GM23248 (cell line): ENCODE measurements at places on chromosomes 2 and 18. TPM values are rescaled to one million over a fixed set of nuclear protein-coding genes. Genes with fewer than 3 reads are reported as not detected.
A peak's percentile ranks its signal among the peaks of the same experiment; 100 is the strongest.

NDUFAF7 gene
- polyA plus RNA-seq = 15.2 and 16.4 TPM in 2 replicates

SERPINB10 gene
- polyA plus RNA-seq = not detected in 2 replicates

SLC16A14 gene
- not detected in 2 replicates for polyA plus RNA-seq

G6PC2 gene
- polyA plus RNA-seq = not detected in 2 replicates

CCDC74A gene
- polyA plus RNA-seq = 10.8 and 11.3 TPM in 2 replicates

SCG2 gene
- polyA plus RNA-seq = 0.37 and 0.60 TPM in 2 replicates

CCDC138 gene
- 1.8 and 3.2 TPM in 2 replicates for polyA plus RNA-seq

PLA2R1 gene
- 8.9 and 9.4 TPM in 2 replicates for polyA plus RNA-seq

- no peak for DNase-seq
These were observed 176.1 kb upstream of the DLGAP1 start for GRCh38 chr18:4631239-4631638.

GRCh38 chr2:161159456-161160225 lies 587 bp upstream of the TANK start:
- peak; percentile 33 for DNase-seq

DNA sequence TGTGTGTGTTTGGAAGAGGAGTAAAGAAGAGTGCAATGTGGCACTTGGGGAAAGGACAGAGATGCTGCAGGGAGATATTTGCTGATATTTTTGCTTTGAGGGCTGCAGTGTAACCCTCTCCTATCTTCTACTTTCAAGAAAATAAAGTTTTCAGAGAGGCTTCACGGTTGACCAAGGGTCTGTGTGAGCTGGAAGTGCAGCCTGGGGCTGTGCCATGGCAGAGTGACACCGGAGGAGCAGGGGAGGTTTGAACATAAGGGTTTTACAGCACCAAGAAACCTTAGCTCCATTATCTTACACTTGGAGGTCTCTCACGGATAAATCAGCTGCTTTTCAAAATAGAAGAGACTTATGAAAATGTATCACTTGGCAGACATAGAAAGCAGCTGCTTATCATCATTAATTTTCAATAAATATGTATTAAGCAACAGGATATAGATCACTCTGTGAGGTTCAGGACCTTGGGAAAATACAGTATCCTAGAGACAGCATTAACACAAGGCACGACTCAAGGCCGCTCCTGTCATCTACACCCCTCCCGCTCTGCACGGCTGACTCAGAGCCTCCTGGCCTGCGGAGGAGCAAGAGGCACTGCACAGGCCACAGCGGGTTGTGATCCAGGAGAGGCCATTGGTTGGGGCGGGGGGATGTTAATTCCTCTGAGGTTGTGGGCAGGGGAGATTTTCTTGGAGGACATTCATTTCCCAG lies 127.8 kb downstream of the COPS8 start:
- DNase-seq = peak; percentile 94

- peak; percentile 51 for DNase-seq
These were observed 46.9 kb downstream of the DNMT3A start for GRCh38 chr2:25294573-25295462.

DNA sequence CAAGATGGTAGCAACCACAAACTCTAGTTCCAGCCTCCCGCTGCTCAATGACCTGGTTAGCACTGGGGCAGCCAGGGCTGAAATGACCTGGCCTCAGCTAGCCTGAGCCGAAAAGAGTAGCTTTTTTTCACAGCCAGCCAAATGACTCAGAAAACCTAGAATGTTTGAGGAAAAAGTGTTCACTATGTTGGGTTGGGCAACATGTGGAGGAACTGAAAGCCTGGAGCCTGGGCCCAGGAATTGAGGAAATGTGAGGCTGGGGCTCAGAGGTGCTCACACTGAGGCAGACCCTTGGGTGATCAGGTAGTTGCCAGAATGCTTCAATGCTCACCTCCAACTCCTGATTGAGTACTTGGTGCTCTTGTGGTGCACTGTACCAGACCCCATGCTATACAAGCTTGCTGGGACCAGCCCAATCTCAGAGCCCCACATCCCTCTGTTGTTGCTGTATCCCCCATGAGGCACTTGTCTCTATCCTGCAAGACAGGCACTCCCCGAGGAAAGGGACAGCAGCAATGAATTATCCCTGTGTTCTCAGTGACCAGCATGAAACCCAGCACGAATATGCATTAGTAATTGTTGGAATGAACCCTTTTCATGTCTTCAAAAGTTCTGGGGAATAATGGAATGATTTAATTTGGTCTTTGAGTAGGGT lies 116.2 kb downstream of the USP34 start:
- peak; percentile 20 for DNase-seq

GRCh38 chr2:211854832-211855231 lies 683.8 kb downstream of the ERBB4 start:
- no peak for DNase-seq

- DNase-seq = peak; percentile 70
These were observed 178.6 kb downstream of the NEDD4L start for GRCh38 chr18:58222432-58223125.

- no peak for DNase-seq
These were observed 31.9 kb downstream of the VWA3B start for GRCh38 chr2:98118852-98119251.

GRCh38 chr2:160454070-160454797 lies 39.4 kb downstream of the RBMS1 start:
- DNase-seq = no peak

DNA sequence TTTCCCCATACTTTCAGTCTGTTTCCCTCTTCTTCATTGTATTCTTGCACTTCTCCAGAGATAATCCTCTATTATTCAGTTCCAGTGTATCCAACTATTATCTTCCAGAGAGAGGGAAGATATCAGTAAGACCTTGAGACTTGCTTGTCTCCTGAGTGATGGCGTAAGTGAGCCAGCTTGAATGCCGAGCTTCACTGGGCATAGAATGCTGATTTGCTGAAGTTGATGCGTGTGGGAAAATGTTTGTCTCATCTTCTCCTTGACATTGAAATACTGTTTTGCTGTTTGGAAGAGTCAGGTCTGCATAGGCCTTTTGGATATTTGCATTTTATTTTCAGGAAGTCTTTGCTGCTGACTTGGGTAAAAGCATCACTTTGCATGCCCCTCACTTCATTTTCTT lies 41.1 kb upstream of the MGAT5 start:
- DNase-seq = no peak

GRCh38 chr18:80108121-80108536 lies 933 bp upstream of the ADNP2 start:
- DNase-seq = no peak

DNA sequence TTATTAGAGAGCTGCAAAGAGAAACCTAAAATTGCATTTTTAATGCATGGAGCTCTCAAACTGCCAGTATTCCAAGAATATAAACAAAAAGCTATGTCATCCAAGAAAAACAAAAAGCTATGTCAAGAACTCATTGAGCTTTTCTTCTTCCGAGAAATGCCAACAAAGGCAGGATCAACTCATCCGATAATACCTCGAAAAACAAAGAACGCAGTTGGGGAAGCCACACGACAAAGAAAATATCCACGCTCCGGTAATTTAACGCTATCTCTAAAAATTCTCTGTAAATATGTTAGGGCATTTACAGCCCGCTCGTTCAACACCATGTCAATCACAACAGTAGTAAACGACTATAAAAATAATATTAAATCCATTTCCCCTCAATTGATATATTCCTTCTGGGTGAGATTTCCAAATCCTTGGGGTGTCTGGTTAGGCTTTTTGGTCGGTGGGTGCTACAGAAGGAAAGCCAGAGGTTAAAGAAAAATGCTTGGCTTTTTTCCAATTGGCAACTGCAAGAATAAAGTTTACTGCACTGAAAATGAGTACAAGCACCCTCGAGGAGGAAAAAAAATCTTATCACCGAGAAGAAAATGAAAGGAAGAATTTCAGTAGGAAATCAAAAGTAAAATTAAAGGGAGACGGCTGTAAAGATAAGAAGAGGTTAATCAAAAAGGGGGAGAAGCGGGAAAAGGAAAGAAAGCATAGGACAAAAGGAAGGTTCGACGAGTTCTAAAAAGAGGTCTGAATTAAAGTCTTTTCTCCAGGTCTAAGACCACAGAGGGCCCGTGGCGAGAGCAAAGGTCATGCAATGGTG lies 856 bp downstream of the TIA1 start:
- DNase-seq = peak; percentile 50

DNA sequence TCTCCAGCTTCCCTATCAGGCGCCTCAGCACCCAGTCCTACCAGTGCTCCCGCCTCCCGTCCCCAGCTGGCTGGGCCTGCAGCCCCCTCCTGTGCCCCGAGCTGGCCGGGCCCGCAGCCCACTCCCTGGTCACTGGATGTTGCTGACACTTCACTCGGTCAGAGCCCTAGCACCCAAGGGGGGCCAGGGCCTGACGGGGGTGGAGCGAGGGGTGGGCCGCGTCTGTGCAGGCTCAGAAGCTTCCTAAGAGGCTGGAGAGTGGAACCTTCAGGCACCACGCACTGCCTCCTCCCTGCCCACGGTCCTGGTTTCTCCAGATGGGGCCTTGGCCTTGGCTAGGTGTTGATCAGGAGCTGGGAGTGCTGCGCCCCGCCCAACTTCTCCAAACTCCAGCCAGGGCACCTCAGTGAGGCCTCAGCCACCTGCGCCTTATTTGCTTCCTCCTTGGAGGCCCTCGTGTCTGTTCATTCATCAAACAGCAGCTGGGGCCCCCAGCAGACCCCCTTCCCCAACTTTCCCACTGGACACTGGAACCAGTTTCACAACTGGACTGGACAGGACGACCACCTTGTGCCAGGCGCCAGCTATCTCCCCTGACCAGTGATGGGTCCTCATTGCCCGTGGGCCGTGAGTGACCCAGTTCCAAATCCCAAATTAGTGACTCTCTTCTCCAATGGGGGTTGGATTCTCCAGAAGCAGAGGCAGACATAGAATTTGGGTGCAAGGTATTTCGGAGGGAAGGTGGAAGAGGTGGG lies 16.7 kb downstream of the CAPN10 start:
- DNase-seq = no peak

GRCh38 chr2:7093376-7093775 lies 176.2 kb downstream of the RNF144A start:
- DNase-seq = no peak

DNA sequence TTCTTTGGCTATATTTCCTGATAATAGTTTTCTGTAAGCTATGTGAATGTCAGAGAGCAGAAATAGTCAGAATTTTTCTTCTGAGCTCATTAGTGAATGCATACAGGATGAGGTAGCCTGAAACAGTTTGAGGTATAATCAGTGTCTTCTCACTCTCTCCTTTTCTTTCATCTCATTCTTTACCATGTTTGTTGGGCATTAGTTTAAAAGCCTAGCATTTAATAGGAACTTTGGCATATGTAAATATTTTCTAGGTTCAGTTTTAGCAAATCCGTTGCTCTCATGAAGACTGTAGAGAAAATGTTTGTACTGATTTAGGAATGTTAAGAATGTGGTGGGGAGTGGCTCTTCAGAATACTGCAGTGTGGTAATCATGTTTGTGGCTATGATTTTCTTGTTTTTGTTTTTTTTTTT lies 119.4 kb downstream of the PARD3B start:
- peak; percentile 69 for DNase-seq

- peak; percentile 0 for DNase-seq
These were observed 187.5 kb upstream of the MAP2 start for GRCh38 chr2:209236377-209236776.

GRCh38 chr2:67782443-67782842 lies 280.4 kb downstream of the C1D start:
- peak; percentile 23 for DNase-seq

GRCh38 chr2:201276511-201276910 lies 16.2 kb downstream of the CASP8 start:
- DNase-seq = no peak

- DNase-seq = no peak
These were observed 130.4 kb downstream of the RNF144A start for GRCh38 chr2:7047661-7048060.

DNA sequence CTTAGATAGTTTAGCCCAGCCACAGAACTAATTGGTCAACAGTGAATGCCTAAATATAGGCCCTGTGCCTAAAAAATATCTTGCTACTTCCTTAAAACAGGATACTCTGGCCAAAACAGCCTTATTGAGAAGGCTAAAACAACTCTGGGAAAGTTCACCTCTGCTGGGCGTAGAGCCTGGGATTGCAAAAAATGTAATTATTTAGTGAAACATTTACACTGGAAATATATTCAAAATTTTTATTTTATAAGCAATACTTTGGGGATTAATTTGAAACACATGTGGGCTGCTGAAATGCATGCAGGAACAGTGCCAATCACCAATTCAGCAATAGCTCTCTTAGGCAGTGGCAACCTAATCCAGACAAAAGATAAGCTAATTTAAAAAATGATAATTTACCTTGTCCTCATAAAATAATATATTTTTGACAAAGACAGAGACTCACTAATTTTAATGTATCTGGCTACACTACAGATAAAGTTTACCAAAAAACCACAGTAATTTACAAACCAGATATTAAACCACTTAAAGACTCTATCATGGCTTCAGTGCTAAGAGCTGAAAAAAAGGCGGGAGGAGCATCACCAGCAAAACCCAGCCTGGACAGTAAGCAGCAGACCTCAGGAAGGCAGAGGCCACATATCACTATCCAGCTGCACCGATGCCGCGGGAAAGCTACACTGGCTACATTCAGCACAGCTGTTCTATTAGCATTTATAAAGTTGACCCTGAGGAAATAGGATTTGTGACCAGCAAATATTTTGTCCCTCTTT lies 18.5 kb downstream of the TRAK2 start:
- DNase-seq = peak; percentile 66

DNA sequence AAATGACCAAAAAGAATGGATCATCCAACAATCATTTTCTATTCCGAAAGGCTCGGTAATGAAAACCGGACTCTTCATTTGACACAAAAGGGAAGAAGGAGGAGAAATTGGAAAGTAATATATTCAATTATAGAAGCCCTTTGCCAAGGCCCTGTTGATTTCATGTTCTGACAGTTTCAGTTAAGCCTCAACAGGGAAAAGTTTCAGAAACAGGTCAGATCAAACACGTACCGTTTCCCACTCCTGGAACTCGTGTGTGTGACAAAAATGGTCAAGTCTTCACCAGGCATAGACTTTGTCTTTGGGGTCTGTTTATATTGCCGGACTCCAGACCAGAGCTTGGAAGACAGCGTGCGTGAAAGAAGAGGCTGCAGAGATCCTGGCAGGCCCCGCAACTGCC lies 101.3 kb upstream of the BCL2L11 start:
- DNase-seq = no peak

GRCh38 chr18:70194227-70194890 lies 11.1 kb downstream of the RTTN start:
- DNase-seq = no peak

DNA sequence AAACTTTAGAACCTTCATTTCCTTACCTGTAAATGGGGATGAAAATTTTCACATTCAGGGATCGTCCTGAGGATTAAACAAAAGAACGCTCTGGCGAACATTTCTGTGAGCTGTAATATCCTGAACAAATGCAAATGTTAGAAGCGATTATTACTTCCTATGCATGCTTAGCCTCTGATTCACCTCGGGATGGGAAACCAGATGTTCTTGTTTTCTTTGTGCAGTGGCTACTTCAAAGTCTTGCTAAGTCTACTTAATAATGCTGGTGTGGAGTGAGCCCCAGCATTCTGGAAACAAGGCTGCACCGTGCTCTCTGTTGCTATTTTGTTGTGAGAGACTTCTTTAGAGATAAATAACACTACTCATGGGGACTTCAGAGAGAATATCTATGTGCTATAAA lies 119.1 kb upstream of the PELI1 start:
- peak; percentile 86 for DNase-seq

DNA sequence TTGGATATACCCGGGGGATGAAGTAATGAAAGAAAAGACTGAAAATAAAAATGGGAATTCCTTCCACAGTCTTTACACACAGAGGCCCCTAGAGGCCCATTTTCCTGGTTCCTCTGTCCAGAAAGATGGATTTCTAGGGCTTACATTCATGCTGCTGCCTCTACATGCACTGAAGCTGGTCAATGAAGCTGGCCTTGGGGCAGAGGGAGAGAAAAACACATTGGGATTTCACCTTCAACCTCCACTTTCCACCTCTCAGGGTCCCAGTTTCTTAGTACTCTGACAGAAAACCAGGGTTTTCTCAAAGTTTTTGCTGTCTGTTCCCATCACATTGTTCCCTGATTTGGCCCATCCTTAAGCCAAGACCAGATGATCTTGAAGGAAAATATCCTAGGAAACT lies 154.6 kb upstream of the ZSWIM2 start:
- DNase-seq = no peak
